Suprapubic skin (tissue), 4 donors: ENCODE measurements at places on chromosomes 2 and 18. TPM values are rescaled to one million over a fixed set of nuclear protein-coding genes. Genes with fewer than 3 reads are reported as not detected.

The AGXT gene
- not detected for total RNA-seq

The DES gene
- 11.4 TPM for total RNA-seq

The METTL4 gene
- 3.3 TPM for total RNA-seq

The PLCD4 gene
- 2.5 TPM for total RNA-seq

The SDC1 gene
- 724 TPM for total RNA-seq
